ENCODE measurements at places on chromosomes 5 and 9.

DNA sequence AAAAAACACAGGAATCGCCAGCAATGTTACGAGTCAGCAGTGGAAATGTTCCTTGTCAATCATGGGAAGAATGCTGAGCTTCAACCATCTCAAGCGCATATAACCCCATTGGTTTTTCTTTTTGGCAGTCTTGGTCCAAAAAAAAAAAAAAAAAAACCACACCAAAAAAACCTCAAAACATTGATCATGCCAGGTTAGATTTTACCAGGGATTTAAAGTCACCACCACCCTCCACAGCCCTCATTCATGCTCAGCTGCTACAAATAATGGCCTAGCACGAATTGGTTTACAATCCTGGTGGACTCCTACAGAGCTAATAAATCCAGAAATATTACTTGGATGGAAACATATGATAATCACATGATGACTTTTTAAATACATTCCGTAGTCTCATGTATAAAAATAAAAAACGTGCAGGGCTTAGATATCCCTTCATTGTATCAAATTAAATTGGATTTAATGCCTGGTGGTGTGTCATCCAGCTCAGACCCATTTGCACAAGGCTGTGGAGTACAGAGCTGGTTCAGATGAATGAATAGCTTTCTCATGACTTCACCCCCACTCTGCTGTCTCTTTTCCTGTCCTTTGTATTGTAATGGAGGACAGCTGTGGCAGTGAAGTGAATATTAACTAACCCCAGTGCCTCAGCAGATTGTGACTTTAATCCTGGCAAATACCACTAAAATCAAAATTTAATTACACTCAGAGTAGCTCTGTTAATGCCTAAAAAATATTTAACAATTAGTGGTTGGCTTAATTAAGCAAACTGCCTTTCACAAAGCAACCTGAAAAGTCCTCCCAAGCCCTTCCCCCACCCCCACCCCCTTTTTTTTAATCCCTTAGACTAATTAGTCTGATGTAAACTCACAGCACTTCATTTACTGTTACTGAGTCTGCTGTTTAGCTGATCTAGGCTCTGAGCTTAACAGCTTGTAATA is 626.5 kb upstream of the ZNF608 start:
- DNase-seq: no peak

GRCh38 chr5:3542158-3542557 is 53.5 kb upstream of the IRX1 start:
- no peak for DNase-seq

DNA sequence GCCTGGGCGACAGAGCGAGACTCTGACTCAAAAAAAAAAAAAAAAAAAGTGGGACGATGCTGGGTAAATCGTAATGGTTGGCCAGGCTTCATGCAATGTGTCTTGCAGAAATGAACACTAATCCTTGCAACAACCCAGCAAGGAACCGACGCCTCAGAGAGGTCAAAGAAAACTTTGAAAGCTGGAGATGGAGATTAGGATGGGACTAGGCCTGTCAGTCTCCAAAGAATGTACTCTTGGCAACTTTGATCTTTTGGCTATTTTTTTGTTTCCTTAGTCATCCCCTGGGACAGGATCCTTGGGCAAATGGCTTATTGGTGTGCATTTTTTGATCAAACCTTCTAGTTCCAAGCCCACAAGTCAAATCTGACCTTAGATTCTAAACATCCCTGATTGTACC is 10.6 kb upstream of the PWWP2A start:
- no peak for DNase-seq

- DNase-seq: no peak
Measured at GRCh38 chr5:132080595-132080994, 7.0 kb downstream of the CSF2 start.

- no peak for DNase-seq
Measured at GRCh38 chr9:95764533-95765319, 110.8 kb upstream of the ERCC6L2 start.

- DNase-seq: no peak
Measured at GRCh38 chr5:34507933-34508332, 148.2 kb upstream of the RAI14 start.

- no peak for DNase-seq
Measured at GRCh38 chr9:89686126-89686525, 81.3 kb downstream of the GADD45G start.

GRCh38 chr5:84032324-84032723 is 311.7 kb upstream of the HAPLN1 start:
- DNase-seq: no peak

GRCh38 chr5:16076657-16077056 is 102.9 kb downstream of the MARCHF11 start:
- no peak for DNase-seq

GRCh38 chr5:11390291-11390767 is 513.9 kb downstream of the CTNND2 start:
- DNase-seq: no peak

DNA sequence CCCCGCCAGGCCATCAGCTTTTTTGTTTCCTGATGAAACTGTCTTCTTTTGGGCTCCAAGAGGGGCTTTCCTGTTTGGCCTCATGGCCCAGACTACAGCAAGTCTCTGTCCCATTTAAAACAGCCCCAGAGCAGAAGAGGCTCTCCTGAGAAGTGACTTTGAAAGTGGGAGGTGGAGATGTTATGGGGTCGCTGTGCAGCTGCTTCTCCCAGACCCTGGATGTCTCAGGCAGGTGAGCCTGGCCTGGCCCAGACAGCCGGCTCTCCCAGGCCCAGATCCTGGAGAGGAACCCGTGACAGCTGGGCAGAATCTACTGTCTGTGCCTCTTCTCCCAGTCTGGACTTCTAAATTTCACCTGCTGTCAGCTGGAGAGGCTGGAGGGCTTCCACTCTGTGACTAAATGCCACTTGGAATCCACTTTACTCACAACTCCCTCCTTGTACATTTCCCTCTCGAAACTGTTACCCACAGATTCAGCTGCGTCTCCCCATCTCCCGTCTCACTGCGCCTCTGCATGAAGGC is 20.6 kb downstream of the FAM78A start:
- no peak for DNase-seq

DNA sequence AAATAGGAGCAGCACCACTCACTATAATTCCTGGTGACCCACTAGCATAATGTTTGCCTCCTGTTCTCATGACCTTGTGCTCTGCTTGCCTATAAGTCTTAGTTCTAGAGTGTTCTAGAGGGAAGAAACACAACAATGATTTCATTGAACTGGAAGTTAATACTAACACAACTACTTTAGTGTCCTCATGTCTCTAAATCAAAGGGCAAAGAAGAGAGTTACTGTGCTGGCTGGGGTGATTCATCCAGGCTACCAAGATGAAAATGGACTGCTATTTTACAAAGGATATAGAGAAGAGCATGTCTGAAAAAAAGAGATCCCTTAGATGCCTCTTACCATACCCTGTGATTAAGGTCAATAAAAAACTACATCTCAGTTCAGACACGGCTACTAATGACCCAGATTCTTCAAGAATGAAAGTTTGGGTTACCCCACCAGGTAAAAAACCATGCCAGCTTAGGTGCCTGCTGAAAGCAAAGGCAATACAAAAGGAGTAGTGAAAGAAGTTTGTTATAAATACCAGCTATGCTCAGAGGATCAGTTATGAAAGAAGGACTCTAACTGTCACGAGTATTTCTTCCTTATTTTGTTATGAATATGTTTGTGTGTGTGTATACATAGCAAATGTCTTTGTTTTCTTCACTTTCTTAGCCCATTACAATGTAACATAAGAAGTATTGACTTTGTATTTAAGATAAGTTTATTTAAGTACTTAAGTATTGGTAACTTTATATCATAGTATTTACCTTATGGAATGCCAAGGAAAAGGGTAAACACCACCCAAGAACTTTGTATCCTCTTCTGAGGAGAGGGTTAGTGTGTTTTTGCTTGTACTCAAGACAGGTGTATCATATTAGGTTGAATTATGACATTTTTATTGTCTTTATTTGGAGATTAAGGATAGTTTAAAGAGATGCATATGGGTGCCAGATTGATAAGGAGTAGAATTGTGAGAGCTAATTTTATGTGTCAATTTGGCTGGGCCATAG is 314.1 kb upstream of the PTGER4 start:
- DNase-seq: no peak

GRCh38 chr9:130201399-130201873 is 29.2 kb downstream of the NCS1 start:
- DNase-seq: no peak

DNA sequence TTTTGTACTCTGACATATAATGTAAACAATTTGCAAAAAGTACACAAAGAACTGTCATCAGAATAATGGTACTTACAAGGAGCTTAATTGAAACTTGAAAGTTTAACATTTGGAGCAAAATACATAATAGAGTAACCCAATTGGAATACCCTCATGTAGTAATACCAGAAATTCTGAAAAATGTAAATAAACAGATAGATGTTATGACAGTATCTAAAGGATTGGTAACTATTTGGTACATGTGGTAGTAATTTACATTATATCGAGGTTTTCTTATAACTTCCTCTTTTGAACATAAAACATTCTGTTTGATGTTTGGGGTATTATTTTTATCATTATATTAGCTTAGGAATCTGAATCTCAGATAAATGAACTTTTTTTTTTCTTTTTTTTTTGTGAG is 211.7 kb upstream of the ELL2 start:
- no peak for DNase-seq

DNA sequence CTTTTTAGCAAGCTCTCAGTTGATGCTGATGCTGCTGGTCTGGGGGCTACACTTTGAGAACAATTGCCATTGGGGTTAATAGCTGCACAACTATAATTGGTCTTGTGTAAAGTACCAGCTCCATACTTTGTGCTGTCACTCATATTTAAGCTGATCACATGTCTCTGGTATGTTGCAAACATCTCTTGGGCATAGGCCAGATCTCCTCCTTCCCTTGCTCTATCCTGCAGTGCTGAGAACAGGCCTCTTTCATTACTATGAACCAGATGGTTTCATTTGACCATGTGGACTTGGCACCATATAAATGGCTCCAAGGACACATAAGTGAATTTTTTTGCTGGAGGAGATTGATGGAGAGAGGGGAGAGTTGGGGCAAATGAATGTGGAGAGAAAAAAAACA is 48.4 kb downstream of the DMRT2 start:
- no peak for DNase-seq

- no peak for DNase-seq
Measured at GRCh38 chr9:37540634-37541033, 35.5 kb downstream of the FBXO10 start.

DNA sequence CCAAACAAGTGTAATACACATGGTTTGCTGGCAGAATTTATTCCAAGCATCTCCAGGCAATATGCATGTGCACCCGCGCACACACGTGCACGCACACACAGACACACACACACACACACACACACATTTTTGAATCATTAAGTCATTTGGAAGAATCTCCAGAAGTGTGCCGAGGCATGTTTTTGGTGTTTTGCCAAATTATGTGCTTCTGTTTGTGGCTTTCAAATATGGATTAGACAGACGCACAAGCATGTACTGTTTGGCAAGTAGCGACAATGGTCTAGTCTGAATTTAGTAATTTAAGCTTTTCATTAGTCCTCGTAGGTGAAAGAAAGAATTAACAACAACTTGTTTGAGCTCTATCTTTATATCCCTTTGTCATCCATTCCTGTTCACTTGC is 36.7 kb downstream of the NFIB start:
- DNase-seq: no peak

DNA sequence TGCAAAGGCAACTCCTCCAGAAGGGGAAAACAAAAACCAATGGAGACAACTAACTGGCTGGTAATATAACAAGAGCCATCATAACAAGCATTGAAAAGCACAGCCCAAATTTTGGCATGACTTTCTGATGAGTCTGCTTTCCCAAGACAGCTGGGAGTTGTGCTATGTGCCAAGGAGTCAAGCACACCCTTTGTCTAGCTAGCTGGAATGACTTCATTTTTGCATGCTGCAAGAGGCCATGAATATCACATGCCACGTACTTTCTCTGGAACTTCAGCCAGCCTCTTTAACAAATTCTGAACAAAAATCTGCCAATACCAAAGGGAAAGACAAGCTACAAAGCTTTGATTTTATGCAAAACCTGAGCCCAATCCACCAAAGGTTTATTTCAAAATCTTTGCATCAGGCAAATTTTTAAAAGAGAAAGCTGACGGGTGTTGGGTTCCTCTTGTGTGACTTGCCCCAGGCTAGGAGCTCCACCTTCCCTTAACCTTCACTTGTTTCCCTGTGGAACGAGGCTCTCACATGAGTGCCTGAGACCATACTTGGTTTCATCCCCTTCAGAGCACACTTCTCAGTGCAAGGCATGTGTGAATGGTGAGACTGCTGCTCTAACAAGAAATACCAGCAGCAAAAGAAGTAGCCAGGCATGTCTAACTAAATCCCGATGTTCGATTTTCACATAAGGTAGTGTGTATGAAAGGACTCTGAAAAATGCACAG is 47.3 kb downstream of the S1PR3 start:
- DNase-seq: no peak

GRCh38 chr9:131464354-131465000 is 38.2 kb upstream of the POMT1 start:
- DNase-seq: peak; percentile 28

DNA sequence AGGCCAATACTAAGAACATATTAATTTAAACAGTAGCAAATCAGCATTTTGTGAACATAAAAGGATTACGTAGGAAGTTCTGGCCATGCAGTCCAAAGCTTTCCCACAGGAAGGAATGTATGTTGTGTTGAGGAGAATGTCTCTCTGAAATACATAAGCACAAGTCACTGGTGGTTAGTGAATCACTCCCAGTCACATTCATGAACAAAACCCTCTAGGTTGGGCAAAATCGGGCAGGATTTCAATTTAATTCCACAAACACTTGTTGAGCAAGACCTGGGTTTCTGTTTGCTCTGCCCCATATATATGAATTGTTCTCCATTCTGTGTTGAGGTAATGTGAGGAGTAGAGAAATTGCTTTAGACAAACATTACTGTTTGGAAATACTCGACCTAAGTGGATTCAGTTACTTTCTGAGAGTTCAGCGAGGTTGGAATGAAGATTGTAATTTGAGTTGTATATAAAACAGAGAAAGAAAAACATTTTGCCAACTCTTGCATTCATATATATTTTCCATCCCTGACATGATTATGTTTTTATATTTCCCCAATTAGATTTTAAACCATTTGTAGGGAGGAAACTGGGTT is 127.6 kb upstream of the RPS23 start:
- DNase-seq: no peak

GRCh38 chr5:168987543-168988300 is 313.2 kb downstream of the SLIT3 start:
- DNase-seq: peak; percentile 45
